BJ (cell line): ENCODE measurements at places on chromosomes 2 and 18.

DNA sequence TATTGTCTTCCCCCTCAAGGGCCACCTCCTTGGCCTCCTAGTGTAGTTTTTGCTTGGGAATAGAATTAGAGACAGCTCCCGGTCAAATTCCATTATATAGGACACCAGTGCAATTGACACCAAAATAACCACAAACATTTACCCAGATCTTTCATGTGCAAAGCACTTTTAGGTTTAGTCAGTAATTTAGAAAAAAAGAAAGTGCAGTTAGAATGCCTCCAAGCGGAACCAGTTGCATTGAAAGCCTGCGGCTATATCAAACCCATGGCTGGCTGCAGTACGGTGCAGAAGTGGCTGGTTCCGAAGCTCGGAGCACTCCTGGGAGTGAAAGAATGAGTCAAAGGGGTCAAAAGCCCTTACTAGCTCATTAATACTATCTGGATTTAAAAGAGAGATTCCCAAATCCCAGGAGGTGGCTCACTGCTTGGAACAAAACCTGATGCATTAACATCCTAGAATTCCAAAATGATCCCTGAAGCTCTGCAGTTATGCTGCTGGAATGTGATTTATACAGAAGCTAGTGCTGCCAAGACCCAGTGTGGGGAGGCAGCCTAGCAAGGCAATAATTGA, 432.2 kb upstream of the KLHL29 start:
- DNase-seq = no peak

GRCh38 chr2:227582369-227582768, 16.3 kb upstream of the SCYGR2 start:
- no peak for DNase-seq

DNA sequence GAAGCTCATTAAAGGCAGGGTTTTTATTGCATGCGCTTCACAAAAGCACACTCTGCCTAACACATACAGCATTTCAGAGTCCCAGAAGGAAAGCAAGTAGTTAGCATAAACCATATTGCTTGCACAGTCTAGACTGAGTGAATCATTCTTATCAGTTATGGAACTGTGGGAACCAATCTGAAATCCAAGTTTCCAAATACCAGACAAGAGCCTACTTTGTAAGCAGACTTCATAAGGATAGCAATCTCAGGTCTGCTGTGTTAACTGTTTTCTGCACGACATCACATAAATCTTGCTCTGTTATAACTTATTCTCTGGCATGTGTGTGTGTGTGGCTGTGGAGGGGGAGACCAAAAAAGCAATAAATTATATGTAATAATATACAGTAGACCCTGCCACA, 608.1 kb upstream of the REG3G start:
- DNase-seq = no peak

DNA sequence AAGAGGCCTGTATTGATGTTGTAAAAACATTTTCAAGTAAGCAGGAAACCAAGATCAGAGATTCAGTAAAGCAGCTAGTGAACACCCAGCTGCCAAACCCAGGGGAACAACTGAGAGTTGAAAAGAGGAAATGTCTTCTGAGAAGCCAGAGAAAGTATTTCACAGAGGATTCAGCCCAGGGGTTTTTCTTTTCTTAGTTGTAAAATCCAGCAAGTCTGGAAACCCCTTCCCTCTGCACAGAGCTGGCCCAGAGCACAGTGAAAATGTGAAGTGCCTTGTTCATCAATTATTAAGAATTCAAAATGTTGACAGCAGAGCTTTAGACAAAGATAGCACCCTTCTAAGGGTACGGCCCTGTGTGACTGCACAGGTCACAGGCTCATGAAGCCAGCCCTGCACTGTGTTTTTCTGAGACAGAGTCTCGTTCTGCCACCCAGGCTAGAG, 28.4 kb downstream of the AFF3 start:
- DNase-seq = no peak

DNA sequence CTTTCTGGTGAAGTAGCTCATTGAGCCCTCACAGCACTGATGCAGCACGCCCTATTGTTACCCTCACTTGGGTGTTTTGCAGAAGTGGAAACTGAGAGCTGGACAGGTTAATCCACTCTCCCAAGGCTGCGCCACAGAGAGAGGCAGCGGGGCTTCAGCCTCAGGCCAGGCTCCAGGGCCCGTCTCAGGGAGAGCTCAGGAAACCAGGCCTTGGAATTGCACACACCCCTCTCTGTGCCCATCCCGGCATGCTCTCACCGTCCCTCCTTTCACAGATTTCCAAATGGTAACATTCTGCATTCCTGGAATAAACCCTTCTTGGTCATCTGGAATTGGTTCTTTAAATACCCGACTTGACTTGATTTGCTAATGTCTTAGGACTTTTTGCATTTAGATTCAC, 51.5 kb downstream of the TWIST2 start:
- DNase-seq = no peak

- DNase-seq = peak; percentile 71
Observed at GRCh38 chr2:108573061-108573460, 38.8 kb downstream of the LIMS1 start.

GRCh38 chr2:69816923-69817542, 12.4 kb upstream of the GMCL1 start:
- DNase-seq = peak; percentile 50

GRCh38 chr18:50560681-50561629, 1.1 kb downstream of the MAPK4 start:
- no peak for DNase-seq

DNA sequence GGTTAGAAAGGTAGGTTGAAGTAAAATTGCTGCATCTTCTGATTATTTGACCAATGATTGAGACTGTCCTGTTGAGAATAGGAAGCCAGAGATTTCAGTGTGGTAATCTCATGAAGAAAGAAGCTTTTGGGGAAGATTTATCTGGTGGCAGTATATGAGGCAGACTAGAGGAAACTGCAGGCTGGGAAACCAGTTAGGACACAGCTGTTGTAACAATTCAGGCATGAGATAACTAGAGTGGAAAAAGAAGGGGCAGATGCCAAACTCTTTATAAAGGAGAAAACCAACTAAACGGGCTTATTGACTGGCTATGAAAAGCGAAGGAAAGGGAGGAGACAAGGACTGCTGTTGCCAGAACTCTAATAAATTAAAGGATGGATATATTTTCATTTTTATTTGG, 155.6 kb downstream of the TTC27 start:
- DNase-seq = no peak

DNA sequence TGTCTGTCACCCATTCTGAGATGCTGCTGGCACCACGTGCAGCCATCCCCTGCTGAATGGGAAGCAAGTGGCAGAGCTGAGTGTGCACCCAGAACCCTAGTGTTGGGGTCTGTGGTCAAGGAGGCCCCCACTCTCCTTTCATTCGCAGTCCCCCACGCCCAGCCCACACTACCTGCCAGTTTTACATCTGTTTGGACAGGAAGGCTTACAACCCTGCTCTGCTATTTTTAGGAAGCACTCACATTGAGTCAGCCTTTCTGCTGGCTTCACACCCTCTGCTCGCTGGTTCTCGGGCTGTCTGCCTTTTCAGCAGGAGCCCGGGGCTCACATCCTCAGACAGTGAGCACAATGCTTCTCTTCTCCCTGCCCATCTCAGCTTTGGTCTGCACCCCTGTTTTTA, 10.7 kb upstream of the ADCY3 start:
- no peak for DNase-seq

- DNase-seq = peak; percentile 71
Observed at GRCh38 chr18:44826418-44827259, 146.0 kb downstream of the SETBP1 start.

- DNase-seq = no peak
Observed at GRCh38 chr2:40455661-40456060, 3.8 kb upstream of the SLC8A1 start.

- no peak for DNase-seq
Observed at GRCh38 chr18:27661320-27662018, 476.4 kb upstream of the CHST9 start.
